ENCODE measurements at places on chromosomes 13 and 19.

- DNase-seq, result no peak
These were observed 185.3 kb upstream of the TMTC4 start for GRCh38 chr13:100859861-100860260.

DNA sequence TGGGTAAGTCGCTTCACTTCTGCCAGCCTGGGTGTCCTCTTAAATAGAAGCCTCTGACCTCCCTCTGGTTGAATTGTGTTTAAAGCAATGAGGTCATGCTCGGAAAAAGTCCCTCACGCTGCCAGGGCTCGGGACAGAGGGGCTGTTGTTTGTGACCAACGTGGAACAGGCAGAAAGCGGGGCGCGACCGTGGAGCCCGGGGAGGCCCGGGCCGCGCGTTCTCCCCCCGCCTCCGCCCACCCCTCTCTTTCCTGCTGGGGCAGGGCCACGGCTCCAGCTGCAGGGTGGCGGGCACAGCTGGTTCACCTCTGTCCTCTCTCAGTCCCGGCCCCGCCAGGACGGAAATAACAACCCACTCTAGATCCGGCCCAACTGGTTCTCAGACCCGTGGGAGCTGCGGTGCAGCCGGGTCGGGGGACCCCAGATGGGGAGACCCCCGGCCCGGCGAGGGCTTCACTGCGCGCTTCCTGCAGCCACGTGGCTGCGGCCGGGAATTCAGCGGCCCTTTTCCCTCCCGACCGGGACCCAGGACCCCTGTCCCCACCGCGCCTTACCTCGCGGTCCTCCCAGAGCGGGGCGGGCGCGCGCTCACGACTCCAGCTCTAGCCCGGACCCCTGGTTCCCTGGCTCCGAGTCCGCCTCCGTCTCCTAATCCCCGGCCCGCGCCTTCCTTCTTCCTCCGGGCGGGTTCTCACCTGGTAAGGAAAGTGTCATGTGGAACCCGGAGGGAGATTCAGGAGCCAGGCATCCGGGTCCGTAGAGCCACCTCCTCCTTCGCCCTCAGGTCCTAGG is 1.9 kb downstream of the CDC42EP5 start:
- no peak for DNase-seq

- DNase-seq, result no peak
These were observed 2.8 kb downstream of the GFY start for GRCh38 chr19:49427855-49428546.

DNA sequence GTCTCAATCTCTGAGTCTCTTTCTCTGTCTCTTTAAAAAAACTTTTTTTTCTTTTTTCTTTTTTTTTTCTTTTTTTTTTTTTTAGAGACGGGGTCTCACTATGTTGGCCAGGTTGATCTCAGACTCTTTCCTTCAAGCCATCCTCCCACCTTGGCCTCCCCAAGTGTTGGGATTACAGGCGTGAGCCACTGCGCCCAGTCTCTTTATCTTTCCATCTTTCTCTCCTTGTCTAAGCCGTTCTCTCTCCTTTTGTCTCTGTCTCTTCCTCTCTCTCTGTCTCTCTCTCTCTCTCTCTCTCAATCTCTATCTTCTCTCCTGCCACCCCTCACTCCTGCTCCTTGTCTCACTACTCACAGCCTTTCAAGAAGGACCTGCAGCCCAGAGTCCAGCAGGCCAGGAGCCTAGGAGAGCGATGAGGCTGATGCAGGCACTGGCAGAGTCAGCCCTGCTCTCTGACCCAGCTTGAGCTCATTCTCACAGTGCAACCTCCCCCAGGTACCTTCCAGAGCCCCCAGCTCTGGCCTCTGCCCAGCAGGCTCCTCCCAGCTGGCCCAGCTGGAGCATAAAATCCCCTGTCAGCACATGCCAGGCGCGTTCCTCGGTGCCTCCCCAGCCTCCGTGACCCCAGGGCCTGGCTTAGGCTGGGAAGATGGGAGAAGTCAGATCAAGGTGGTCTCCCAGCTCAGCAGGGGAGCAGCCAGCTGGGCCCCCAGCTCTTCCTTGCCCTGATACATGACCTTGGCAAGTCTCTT is at the start of gene NPHS1:
Gene NPHS1 (minus strand): TSS at position 476 of the 752 bp plus-strand sequence. CDS start 667 bp downstream, outside the sequence.
- no peak for DNase-seq

GRCh38 chr13:65748227-65748626 is 1481.9 kb downstream of the PCDH9 start:
- DNase-seq, result no peak

DNA sequence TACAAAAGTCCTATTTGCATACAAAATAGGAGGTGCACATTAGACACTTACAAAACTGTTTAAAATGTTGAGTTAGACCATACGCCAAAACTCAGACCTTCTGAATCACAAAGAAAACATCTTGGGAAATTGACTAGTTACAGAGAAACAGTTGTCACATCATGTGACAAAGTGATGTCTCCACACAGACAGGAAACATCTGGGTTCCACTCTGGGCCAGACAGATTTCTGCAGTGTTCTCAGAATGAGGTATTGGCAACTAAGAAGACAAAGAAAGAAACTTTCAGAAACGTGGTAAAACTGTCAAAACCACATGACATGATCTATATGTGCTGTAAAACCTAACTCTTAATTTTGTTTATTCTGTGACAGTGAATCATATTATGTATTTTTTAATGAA is 6.7 kb downstream of the ZNF793 start:
- DNase-seq, result no peak

GRCh38 chr13:103287659-103288058 is 221.4 kb upstream of the SLC10A2 start:
- DNase-seq, result no peak

GRCh38 chr19:39014037-39014436 is 18.3 kb downstream of the FBXO27 start:
- DNase-seq, result no peak

DNA sequence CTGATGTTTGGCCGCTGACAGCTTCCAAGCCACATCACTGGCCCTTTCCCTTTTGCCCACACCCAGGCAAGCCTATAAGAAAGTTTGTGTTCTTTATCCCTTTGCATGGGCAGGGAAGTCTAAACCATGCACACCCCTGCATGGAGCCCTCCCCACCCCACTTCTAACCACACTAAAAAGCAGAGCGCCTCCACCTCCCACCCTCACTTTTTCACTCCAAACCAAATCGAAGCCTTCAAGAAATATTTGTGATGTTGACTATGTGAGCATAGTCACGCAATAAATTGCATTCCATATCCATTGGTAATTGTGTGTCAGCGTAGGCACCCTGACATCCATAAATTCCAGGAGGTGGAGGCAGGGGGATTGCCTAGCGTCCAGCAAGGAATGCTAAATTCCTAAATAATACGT is 104.4 kb upstream of the LSM14A start:
- DNase-seq, result no peak

DNA sequence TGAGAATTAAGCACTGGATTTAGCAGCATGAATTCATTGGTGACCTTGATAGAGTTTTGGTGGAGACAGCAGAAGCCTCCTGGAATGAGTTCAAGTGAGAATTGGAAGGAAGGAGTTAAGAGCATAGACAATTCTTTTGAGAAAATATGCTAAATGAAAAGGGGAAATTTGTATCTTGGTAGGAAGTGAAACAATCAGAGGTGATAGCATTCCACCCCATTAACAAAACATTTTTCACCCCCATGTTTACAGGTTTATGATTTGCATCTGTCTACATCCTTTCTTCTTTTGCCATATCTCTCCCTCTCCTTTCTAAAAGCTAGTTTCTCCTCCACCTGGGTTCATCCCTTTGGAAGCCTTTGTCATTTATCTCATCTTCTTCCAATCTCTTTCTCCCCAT is 27.5 kb downstream of the LNX2 start:
- no peak for DNase-seq

- no peak for DNase-seq
These were observed 14.1 kb upstream of the ENOX1 start for GRCh38 chr13:43800828-43801227.

- no peak for DNase-seq
These were observed 6.2 kb downstream of the PHLDB3 start for GRCh38 chr19:43498233-43498842.

DNA sequence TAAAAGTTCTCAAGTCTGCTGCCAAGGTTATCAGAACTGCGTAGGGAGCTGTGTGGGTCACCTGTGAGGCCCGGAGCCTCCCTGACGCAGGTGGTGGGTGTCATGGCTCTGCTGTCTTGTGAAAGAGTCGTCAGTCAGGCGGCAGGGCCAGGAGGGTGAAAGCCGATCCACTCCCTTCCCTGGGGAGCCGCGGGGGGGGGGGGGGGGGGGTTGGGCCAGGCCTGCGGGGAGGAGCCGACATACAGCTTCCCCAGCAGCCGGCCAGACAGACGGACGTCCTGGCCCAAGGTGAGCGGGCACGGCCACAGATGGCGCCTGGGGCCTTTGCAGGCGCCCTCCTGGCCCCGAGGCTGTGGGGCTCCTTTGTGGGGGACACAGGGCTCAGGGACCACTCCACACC is 12.4 kb downstream of the SBNO2 start:
- no peak for DNase-seq

DNA sequence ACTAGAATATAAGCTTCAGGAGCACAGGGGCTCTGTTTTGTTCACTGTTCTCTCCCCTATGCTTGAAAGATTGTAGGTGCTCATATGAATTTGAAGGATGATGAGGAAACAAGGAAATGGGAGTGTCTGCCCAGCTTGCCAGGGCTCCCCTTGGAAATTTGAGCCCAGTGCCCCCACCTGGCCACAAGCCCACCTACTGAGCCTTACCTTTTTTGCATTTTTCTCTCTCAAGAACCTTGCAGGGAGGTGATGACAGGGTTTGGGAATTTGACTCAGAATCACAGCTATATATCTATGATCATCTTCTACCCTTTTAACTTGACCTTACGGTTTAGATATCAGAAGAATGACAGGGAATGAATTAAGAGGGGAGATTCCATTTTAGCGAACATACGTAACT is 33.8 kb downstream of the SERP2 start:
- no peak for DNase-seq

GRCh38 chr19:43560687-43561086 is 14.6 kb downstream of the XRCC1 start:
- DNase-seq, result peak; percentile 11

- DNase-seq, result peak; percentile 63
These were observed 5.2 kb upstream of the REXO1 start for GRCh38 chr19:1853295-1854038.

- DNase-seq, result no peak
These were observed 537.3 kb downstream of the SUCLA2 start for GRCh38 chr13:47463726-47464125.

GRCh38 chr19:50413096-50413495 is 5.6 kb upstream of the SPIB start:
- DNase-seq, result no peak

DNA sequence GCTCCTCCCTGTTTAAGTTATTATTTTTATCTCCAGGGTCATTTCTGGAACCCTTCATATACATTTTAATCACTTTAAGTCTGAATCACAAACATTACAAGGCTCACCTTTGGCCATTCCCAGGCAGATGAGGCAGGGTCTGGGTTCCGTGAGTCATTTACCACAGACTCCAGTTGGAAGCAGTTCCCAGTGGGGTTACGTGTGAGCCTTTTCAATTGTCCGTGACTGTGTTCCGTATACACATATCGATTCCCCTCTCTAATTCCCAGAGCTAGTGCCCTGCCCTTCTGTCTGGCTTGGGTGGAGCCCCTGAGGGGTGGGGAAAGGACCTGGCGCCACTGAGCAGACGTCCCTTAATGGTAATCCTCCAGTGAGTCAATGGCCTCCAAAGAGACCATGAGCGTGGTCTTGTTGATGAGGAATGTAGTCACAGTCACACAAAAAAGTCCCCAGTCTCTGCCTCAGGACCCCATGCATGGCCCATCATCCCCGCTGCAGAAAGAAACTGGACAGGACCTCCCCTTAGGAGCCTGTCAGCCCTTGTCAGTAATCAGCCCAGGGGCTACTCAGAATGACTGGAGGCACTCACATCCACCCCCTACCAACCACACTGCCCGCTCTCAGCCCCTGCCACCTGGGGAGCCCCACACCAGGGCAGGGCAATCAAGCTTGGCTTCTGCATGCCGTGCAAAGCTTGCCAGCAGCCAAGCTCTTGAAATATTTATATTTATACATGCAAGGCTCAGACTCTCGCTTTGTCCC is 144.4 kb downstream of the ZIC5 start:
- DNase-seq, result no peak

DNA sequence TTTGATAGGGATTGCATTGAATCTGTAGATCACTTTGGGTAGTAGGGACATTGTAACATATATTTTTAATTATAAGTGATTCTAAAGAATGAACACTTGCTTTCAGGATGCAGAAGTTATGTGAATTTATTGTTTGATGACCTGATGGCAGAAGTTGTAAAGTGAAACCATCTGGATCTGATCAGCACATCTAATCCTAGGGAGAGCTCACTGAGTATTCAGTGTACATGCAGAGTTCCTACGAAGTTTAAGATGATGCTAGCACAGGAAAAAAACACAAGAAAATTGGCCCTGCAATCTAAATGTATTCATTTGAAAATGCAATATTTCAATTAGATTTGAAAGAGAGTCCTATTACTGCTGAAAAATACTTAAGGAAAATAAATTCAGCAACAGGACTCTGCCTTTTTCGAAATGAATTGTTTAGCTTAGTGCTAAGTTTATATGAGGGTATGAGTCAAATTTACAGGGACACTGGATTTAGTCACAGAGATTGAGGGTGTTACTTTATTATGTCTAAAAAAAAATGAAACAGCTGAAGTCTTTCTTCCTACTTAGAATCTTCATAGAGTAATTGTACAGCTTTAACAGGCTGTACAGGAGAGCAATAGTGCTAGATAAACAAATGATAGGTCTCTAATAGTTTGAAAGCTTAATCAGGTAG is 385.7 kb downstream of the DCT start:
- no peak for DNase-seq

GRCh38 chr13:99087954-99088491 is 110.2 kb upstream of the DOCK9 start:
- DNase-seq, result no peak

- no peak for DNase-seq
These were observed 534.7 kb downstream of the KLF12 start for GRCh38 chr13:73599232-73600128.

GRCh38 chr19:47495478-47496372 is 11.7 kb upstream of the KPTN start:
- no peak for DNase-seq

GRCh38 chr19:39939556-39939955 is 5.1 kb upstream of the FCGBP start:
- DNase-seq, result no peak

DNA sequence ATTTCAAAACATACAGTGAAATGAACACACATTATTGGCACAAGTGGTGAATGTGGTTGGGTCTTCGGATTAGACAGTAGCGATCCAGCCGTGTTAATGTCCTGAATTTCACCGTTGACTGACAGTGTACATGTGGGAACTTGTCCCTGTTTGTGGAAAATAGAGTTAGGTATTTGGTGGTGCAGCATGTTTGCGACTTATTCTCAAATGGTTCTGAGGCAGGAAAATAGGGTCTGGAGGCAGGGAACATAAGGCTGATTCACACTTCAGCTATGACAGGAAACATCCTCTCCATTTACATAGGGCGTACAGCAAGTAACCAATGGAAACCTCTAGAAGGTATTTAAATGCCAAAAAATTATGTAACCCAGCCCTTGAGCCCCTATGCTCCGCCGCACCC is 4.2 kb downstream of the LGALS7B start:
- no peak for DNase-seq

Data from stimulated activated CD4-positive, alpha-beta T cell treated with anti-CD3 and anti-CD28 coated beads, Interleukin-2, amount 100 ng/mL, for 4 hours (primary cell).